ENCODE measurements at places on chromosomes 2 and 18. TPM values are rescaled to one million over a fixed set of nuclear protein-coding genes. Genes with fewer than 3 reads are reported as not detected.
A peak's percentile ranks its signal among the peaks of the same experiment; 100 is the strongest.

DNA sequence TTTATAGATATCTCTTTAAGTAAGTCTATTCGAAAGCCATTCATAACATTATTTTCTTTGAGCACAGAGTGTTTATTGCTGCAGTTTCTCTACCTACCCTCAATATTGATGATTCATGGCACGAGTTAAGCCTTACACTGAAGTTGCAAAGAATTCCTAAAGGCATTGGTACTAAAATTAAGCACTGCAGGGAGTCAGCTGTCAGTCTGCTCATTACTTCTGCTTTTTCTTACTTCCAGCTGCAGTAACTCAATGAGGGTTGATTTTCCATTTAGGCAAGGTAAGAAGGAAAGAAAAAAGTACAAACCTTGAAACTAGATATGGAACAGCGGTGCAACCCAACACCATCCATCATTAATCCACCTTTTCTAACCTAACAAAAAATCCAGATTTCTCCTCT, 65.2 kb downstream of the RNF152 start:
- no peak overlapping the region for H3K4me3 ChIP-seq
- no peak for DNase-seq
- no peak overlapping the region for H3K27ac ChIP-seq
- peaks cover under 1% of the 10 kb centered on the region for H3K4me1 ChIP-seq
- peaks cover 15% of the 10 kb centered on the region for H3K27me3 ChIP-seq

DNA sequence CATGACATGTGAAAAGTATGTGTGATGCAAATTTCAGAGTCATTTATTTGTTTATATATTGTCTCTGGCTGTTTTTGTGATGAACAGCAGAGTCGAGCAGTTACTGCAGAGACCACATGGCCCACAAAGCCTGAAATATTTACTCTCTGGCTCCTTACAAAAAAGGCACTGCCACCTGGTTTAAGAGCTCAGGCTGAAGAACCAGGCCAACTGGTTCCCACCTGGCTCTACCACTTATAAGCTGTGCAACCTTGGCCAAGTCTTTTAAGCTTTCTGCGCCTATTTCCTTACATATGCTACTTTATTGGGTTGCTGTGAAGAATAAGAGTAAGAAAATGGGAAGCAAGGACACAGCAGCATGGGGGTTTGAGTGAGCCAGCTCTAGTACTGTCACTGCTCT, 207.6 kb downstream of the L3MBTL4 start:
- DNase-seq: no peak
- no peak overlapping the region for H3K4me3 ChIP-seq
- H3K27ac ChIP-seq: no peak overlapping the region
- H3K4me1 ChIP-seq: no peaks in the 10 kb centered on the region

DNA sequence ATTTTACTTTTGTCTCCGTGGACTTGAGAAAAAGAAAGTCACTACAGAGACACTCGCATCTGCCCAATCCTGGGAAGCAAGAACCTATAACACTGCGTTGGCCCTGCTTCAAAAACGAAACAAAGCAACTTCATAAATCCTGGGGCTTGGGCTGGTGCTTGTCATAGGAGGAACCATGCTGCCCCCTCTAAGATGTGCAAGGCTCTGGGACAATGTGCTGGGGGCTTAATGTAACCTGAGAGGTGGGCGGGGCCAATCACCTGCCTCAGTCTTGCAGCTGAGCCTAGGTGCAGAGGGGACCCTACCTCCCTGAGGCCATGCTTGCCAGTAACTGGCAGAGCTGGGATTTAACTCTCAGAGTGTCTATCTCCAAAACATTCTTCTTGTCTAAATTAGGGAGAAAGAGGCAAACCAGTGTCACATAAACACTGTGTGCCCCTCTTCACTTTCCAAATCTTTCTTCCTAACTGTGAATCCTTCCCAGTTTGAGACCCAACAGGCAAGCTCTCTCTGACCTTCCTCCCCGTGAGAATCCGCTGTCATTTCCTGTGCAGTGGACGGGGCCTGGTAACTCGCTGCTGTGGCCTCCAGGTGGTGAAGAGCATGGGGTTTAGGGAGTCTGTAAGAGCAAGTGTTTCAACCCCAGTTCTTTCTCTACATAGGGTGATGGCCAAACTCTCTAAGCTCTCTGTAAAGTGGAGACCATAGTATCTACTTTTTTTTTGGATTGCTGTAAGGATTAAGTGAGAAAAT, 115.1 kb downstream of the ACKR3 start:
- H3K27ac ChIP-seq: no peak overlapping the region
- no peak for DNase-seq
- H3K27me3 ChIP-seq: peaks cover 57% of the 10 kb centered on the region
- H3K4me1 ChIP-seq: peaks cover 5% of the 10 kb centered on the region

Gene PRSS56
- total RNA-seq: not detected

DNA sequence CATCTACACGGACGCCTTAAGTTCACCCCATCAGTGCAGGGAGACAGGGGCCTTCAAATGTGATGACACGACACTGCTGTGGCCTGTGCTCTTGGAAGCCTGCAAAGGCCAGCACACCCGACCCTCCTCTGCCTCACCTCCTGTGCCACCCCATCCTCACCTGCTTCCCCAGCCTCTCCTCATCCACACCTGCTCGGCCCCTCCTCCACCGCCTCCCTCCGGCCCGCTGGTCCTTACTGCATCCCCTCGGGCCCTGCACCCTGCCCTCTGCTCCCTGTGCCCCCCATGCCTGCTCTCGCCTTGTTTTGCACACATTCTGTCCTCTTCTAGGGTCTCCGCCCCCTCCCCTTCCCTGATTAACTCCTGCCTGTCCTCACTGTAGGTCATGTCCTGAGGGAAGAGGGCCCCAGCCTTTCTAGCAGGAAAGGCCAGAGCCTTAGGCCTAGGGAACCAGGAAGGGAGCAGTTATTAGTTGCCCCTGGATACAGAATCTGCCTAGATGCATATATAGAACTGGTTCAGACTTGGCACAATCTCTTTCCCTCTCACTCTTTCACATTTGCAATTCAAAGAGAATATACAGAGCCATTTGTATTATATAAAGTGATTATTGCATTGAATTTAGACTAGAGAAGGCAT, 39.4 kb downstream of the TRAPPC12 start:
- DNase-seq: no peak
- H3K36me3 ChIP-seq: peaks cover 4% of the 10 kb centered on the region
- H3K4me3 ChIP-seq: no peak overlapping the region
- peaks cover 9% of the 10 kb centered on the region for H3K4me1 ChIP-seq
- H3K27me3 ChIP-seq: no peaks in the 10 kb centered on the region

DNA sequence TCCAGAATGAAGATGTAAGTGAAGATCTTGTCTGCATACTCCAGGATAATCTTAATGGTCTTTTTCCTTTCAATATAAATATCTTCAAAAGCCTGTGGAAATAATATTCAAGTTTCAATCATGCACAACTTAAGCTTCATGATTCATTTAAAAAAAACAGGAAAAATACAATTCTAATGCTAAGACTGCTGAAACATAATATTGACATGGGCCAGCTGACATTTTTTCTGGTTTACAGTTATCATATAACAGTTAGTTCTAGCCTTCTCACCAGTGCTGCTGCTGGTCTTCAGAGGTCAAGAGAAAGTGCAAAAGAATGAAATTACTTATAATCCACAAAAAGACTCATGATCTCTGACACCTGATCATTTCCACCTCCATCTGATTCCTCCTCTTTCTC, 110.4 kb upstream of the SCN1A start:
- H3K4me1 ChIP-seq: no peaks in the 10 kb centered on the region
- DNase-seq: no peak
- no peaks in the 10 kb centered on the region for H3K27me3 ChIP-seq
- H3K36me3 ChIP-seq: no peaks in the 10 kb centered on the region
- H3K27ac ChIP-seq: no peak overlapping the region
- H3K4me3 ChIP-seq: no peak overlapping the region

DNA sequence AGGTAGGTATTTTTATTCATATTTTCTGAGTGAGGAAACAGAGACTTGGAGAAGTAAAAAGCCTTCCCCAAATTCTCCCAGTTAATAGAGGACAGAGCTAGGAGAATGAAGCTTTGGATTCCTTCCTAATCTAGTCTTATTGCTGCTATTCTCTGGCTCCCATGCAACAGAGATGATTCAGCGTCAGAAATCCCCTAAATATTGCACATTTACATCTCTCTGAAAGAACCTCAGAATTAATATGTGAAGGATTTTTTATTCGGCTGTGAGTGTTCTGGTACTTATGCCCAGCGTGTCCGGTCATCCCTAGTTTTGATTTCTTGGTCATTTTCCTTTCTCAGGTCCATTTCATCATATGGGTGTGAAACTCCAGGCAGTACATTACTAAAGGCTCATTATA, 91.2 kb upstream of the SESTD1 start:
- no peak for DNase-seq
- no peaks in the 10 kb centered on the region for H3K27me3 ChIP-seq
- no peak overlapping the region for H3K27ac ChIP-seq
- no peak overlapping the region for H3K4me3 ChIP-seq
- H3K36me3 ChIP-seq: no peaks in the 10 kb centered on the region

DNA sequence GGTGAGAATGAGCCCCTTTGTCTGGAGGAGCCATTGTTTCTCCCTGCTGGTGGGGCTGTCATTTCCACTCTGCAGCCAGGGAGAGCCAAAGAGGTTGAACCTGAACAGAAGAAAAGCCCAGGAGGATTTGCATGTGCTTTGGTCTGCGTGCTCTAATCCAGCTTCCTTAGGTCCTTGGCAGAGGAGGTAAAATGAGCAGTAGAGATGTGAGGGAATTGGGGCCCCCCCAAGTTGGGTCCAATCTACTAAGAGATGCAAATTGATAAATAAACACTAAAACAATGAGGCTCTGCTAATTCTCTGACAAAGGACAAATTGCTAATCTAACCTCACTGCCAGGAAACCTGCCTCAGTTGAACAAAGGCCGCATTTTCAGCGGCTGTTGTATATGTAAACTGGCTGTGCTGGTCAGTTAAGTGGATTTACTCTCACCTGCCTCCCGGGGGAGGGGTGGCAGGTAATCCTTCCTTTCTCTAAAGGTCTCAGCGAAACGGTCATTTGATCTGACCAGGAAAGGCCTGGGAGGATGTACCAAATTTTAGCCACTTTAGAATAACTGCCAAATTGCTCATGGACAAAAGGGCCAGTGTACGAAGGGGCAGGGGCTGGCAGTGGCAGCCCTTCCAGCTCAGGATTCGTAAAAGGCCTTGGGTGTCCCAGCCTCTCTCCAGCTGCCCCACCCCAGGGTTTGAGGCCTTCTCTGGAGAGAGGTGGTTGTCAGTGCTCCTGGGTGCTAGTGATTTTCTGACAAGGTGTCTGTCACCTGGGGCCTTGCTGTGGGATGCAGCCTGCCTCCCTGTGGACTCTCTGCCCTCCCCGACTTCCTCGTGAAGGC, 193.6 kb downstream of the MIB1 start:
- H3K27ac ChIP-seq: no peak overlapping the region
- no peaks in the 10 kb centered on the region for H3K4me1 ChIP-seq
- peaks cover 14% of the 10 kb centered on the region for H3K27me3 ChIP-seq
- H3K4me3 ChIP-seq: no peak overlapping the region
- no peak for DNase-seq
- H3K36me3 ChIP-seq: no peaks in the 10 kb centered on the region

- H3K27me3 ChIP-seq: no peaks in the 10 kb centered on the region
- H3K27ac ChIP-seq: peak overlapping the region; percentile 94
- H3K36me3 ChIP-seq: no peaks in the 10 kb centered on the region
- peak overlapping the region; percentile 9 for H3K4me3 ChIP-seq
Measured at GRCh38 chr2:181314551-181314950, 142.6 kb upstream of the ITGA4 start.

DNA sequence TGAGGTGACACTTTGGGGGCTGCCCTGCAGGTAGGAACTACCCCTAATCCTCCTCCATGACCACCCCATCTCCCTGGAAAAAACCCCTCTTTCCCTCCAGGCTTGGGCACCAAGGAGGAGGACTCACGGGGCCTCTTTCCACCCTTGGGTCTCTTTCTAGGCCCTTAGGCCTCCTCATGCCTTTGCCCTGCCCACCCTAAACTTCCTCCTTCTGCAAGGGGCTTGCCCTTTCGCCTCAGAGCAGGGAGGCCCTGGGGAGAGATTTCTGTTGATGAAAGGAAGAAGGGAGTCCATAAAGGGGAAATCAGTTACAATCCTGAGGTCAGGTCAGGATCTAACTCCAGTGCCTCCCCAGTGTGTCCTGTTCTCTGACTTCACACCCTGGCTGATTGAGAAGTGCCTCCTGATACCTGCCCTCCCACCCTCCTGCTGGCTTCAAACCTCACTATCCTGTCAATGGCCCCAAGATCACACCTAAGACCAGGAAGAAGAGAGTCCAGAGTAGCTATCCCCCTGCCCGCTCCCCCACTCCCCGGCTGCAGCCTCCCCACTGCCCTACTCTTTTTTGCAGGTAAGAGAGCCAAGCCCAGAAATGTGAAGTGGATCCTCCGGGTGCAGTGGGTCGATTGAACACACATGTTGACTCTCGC, 16.7 kb upstream of the TNS1 start:
- no peak overlapping the region for H3K27ac ChIP-seq
- DNase-seq: no peak
- no peak overlapping the region for H3K4me3 ChIP-seq
- H3K27me3 ChIP-seq: peaks cover 11% of the 10 kb centered on the region

GRCh38 chr18:62976227-62976626, 260.9 kb downstream of the PHLPP1 start:
- no peak overlapping the region for H3K27ac ChIP-seq
- peaks cover 7% of the 10 kb centered on the region for H3K4me1 ChIP-seq
- H3K4me3 ChIP-seq: no peak overlapping the region

GRCh38 chr2:155382776-155383175, 684.3 kb downstream of the KCNJ3 start:
- H3K4me3 ChIP-seq: no peak overlapping the region
- DNase-seq: no peak
- peaks cover 6% of the 10 kb centered on the region for H3K27me3 ChIP-seq
- H3K27ac ChIP-seq: no peak overlapping the region
- H3K36me3 ChIP-seq: no peaks in the 10 kb centered on the region

- DNase-seq: no peak
- H3K27ac ChIP-seq: no peak overlapping the region
- no peak overlapping the region for H3K4me3 ChIP-seq
- H3K36me3 ChIP-seq: peaks cover 2% of the 10 kb centered on the region
- H3K4me1 ChIP-seq: peaks cover 2% of the 10 kb centered on the region
Measured at GRCh38 chr2:133606616-133607015, 38.4 kb upstream of the NCKAP5 start.

Gene GRB14
- total RNA-seq: not detected

GRCh38 chr2:26245231-26245732, 543 bp downstream of the HADHB start:
- H3K27ac ChIP-seq: peak overlapping the region; percentile 99
- peak overlapping the region; percentile 100 for H3K4me3 ChIP-seq
- DNase-seq: peak; percentile 29
- no peaks in the 10 kb centered on the region for H3K36me3 ChIP-seq
